Right renal pelvis (tissue), 4 donors: ENCODE measurements at places on chromosomes 2 and 18.

DNA sequence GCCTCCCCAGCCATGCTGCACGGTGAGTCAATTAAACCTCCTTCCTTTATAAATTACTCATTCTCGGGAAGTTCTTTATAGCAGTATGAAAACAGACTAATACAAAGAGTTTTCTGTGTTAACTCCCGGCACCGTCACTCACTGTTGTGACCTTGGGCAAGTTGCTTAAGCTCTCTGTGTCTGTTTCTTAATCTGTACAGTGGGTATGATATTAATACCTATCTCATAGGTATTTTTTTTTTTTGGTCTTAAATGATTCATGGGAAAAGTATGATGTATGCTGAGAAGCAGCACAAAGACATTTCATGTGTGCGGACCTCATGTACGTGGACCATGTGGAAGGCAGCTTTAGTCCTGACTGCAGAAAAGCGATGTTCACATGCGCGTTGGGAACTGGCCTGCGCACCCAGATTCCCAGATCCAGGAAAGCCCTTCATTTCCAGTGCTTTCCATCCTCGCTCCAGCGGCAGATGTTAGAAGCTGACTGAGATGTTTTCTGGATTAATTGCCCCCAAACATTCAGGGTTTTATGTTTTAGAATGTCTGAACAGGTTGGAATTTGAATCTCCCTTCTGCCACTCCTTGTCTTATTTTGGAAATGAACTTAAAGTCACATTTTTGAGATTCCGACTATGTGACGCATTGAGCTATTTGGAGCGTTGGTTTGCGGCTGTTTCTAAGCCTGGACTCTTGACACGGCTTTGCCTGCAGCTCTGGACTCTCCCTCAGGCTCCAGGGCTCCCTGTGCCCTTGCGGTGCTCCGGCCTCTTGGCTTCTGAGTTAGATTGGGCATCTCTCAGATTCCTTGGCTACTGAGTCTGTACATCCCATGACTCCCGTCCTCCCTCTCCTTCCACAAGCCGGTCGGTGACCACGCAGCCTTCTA, 61.4 kb downstream of the SLC4A3 start:
- no peak for DNase-seq

- no peak for DNase-seq
Observed at GRCh38 chr2:138948070-138948539, 167.9 kb upstream of the NXPH2 start.

DNA sequence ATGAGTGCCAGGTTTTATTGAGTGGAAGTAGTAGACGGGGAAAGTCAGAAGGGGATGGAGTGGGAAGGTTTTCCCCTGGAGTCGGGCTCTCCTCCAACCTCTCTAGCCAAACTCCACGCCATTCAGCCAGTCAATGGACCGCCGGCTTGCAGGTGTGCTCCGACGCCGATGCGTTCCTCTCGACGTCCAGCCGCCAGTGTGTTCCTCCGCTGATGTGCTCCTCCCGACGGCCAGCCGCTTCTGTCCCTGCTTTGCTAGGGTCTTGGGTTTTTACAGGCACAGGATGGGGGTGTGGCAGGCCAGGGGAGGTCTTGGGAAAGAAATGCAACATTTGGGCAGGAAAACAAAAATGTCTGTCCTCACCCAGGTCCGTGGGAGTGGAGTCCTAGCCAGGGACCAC, 94.3 kb upstream of the TEX51 start:
- DNase-seq = no peak

- no peak for DNase-seq
Observed at GRCh38 chr2:27493948-27494283, 1.1 kb downstream of the FNDC4 start.

- no peak for DNase-seq
Observed at GRCh38 chr2:86035376-86035882, 70.3 kb downstream of the POLR1A start.

DNA sequence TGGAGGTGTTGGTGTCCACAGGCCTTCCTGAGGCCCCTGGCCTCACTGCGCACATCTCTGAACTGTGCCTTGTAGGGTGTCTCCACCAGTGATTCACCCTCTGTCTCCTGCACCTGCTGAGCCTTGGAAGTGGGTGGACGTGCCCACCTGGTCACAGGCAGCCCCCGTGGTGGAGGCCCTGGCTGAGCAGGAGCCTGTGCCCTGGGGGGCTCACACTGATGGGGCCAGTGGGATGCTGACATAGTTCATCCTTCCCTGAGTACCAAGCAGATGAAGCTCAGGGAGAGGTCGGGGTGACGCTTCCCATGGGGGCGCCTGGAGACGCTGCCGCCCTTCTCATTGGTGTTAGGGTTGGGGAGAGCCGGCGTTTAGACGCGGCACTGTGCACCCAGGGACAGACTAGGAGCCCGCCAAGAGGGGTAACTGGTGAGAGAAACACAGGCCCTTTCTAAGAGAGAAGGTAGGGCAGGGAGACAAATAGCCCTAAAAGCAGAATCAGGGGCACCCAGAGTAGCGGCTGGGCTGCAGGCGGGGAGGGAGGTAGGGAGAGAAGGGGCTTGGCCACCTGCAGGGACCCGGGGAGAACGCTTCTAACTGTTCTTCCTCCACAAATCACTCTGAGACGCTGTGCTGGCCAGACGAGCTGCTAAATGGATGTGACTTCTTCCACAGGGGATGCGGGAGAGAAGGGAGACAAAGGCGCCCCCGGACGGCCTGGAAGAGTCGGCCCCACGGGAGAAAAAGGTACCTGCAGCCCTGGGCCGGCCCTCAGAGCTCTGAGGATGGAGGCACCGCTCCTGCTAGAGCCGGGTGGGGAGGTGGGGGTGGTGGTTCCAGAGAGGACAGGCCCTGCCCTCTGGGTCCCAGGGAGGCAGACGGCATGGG, 18.0 kb downstream of the COLEC11 start:
- DNase-seq = no peak

DNA sequence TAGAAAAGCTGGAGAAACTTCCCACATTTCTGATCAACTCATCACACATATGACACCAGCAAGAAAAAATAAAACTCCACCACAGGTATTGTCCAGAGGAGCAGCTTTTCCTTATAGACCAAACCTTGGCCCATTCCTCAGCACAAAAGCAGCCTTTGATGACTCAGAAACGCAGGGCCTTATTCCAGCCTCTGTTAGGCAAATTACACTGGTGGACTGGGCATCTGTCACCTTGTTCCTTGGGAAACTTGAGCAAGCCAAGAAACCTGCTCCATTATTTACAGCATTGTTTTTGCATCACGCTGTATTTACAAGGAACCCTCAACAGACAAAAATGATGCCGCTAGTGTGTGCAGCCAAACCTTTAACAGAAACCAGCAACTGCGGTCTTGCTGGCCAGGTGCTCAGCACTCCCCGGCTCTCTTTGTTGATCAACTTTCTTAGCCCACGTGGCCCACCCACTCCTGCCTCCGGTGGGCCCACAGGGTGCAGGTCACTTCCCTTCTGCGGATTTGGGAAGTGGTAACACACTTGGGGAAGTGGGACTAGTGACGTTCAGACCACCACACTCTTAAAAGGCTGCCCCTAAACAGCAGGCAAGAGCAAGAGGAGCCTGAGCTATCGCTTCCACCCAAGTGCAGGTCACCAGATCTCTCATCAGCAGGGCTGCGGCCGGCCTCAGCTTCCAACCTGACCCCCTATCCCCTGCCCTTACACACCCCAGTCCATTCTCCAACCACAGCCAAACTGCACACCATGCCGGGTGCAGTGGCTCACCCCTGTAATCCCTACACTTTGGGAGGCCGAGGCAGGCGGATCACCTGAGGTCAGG, 1.5 kb downstream of the AP1S3 start:
- DNase-seq = no peak

DNA sequence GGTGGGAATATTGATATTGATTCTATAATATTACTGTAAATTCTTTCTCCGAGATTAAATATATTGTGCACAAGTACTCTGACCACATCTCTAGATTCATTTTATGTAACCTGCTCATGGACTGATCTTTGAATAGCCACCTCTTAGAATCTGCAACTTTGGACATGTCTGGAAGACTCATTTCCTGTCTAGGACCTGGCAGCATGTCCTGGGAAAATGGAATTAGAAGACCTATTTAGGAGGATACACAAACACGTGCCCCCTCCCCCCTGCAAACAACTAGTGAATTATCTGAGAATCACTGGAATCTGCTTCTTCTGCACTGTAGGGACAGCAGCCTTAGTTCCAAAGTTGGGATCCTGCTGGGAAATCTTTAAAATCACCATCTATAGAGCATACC, 94.1 kb downstream of the UBE2E3 start:
- DNase-seq = no peak

DNA sequence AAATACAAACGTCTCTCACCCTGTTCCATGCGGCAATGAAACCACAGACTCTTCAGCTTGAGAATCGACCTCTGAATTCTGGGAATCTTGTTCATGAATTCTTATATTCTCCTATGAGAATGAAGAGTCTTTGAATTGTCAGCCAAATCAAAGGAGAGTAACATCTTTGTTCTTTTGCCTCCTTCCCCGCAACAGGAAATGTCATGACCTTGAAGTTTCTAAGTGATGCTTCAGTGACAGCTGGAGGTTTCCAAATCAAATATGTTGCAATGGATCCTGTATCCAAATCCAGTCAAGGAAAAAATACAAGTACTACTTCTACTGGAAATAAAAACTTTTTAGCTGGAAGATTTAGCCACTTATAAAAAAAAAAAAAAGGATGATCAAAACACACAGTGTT, 21.8 kb downstream of the TNFAIP6 start:
- no peak for DNase-seq

GRCh38 chr2:70854411-70854810, 18.8 kb upstream of the CD207 start:
- DNase-seq = no peak

DNA sequence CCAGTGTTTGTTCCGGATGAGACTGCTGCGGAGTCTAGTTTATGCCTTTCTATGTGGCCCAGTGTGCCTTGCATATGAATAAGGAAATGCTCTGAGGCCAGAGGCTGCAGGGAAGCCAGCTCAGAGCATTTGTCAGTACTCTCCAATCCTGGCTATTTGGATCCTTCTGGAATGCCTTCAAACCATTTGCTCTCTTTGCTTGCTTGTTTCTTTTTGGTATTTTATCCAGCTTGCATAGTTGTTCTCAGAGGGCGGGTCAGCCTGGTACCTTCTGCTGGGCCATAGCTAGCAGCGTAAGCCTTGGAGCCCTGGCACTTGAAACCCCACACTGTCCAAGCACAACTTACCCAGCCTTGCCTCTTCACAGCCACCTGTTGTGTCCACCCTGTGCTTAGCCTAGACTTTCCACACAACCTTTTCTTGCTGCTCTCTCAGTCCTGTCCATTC, 20.5 kb downstream of the CENPO start:
- DNase-seq = no peak

GRCh38 chr2:240441326-240441992, 6.0 kb downstream of the GPC1 start:
- DNase-seq = no peak

DNA sequence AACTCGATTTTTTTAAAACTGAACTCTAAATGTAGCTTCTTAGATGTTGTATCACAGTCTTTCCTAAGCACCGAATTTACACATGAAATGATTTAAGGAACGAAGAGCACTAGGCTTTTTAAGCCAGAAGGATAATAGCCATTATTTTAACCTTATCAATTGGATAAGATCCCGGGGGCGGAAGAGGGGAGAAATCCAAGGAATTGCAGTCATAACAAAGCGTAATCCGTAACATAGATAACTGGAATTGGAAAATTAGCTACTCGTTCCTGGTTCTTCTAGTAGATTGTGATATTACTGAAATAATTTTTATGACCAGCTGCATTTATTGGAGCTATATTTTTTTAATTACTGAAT, 988 bp upstream of the KANSL1L start:
- DNase-seq = no peak

DNA sequence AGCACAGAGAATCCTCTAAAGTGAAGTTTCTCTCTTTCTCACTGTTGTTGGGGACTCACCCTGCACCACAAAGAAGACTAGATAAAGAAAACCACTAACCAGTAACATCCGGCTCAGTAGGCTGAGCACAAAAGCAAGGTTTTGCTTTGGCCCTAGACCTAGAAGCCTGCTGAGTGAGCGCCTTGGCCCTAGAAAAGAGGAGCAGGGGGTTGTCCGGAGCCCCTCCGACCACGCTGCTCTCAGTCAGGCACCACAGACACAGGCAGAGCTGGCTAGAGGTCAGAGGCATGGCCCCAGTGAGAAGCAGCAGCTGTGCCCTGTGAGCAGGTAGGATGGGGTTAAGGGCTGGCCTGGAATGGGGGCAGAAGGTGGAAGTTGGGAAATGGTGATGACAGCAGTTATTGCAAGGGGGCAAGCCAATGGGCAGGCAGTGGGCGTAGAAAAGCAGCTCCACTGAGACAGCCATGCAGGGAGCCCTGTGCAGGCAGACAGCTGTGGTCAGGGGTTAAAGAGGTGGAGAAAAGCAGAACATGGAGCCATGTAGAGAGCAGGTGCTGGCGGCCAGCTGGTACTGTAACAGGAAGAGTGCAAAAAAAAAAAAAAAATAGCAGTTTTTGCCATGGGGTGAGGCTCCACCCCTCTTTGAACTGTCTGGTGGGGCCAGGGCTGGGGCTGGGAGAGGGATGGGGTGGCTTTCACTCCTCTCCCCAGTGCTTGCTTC, 36.9 kb upstream of the SLC14A1 start:
- DNase-seq = no peak

GRCh38 chr18:77079954-77080682, 52.5 kb downstream of the MBP start:
- no peak for DNase-seq

- DNase-seq = no peak
Observed at GRCh38 chr18:13889671-13890070, 25.7 kb downstream of the MC2R start.

DNA sequence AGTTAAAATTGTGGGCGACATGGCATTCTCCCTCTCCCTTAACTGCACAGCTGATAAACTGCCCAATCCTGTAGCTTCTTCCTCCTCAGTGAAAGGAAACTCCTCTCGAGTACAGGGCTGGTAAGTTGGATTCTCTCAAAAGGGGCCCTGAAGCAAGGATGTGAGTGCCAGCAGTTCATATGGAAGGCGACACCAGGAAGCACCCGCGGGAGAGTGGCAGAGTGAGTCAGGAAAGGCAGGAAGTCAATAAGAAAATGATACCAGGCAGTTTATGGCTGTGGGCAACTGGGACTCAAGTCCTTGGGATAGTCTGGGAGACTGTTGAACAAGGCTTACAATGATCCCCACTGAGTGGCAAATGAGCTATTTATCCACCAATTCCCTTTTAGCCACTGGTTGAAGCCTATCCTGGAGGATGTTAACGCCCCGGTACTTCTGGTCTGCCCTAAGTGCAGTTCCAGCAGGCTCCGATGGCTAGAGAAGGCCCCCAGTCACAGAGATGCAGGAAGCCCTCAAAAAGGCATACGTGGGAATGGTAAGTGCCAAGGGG, 34.8 kb downstream of the ABHD3 start:
- no peak for DNase-seq
